Stimulated activated CD4-positive, alpha-beta T cell treated with anti-CD3 and anti-CD28 coated beads, Interleukin-2, amount 100 ng/mL, for 24 hours (primary cell): ENCODE measurements at places on chromosomes 5 and 9.

- DNase-seq, result no peak
Observed at GRCh38 chr5:155094455-155094854, 80.9 kb downstream of the KIF4B start.

- DNase-seq, result peak; percentile 57
Observed at GRCh38 chr5:40689438-40689837, 9.7 kb downstream of the PTGER4 start.

- peak; percentile 43 for DNase-seq
Observed at GRCh38 chr9:97954550-97954989, 16.6 kb upstream of the HEMGN start.

DNA sequence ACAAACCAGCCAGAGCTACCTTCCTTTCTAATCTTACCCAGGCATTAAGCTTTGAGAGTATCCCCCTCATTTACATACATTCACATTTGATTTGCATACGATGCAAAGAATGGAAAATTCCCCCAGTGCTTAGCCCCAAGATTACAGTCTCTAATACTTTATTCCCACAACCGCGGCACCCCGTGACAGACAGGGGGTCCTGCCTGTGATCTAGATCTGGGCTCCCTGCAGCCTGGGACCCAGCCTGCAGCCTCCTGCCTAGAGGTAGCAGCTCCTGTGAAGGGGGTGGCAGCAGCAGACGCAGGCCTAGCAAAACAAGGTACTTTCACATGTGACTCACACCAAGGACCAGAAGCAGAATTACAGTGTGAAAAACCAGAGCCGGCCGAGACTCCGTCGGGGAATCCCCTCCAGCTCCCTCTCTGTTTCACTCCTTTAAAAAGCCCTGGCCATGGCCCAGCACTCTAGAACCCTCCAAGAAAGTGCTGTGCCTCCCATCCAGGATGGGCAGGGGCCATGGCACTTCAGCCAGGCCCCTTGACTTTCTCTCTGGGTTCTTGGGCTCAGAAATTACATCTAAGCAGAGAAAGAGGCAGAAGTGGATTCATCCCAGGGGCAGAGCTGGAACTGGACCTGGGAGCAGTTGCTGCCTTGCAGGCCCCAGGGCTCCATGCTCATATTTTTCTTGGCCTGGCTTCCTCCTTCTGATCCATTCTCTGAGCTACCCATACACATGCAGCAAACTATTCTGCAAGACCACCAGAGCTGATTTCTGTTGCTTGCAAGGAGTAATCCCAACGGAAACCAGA is 14.0 kb upstream of the TCF7 start:
- DNase-seq, result peak; percentile 81

- no peak for DNase-seq
Observed at GRCh38 chr5:147712598-147712997, 69.9 kb downstream of the JAKMIP2 start.

DNA sequence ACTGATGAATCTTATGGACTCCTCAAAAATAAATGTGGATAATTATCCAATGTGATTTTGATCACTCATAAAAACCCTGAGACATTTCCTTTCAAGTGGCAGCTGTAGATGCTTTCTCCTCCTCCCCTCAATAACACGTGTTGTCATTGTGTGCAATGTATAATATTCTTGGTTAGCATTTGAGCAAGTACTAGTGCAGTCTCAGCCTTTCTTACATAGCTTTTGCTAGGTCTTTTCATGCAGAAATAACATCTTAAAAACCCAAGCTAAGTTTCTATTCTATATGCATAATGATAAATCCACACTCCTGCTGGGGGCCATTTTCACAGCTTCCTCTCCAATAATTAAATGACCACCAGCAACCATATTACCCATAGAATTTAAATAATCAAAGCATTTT is 1835.2 kb upstream of the NUDT12 start:
- DNase-seq, result no peak

- peak; percentile 5 for DNase-seq
Observed at GRCh38 chr5:171309276-171310211, 496 bp downstream of the TLX3 start.

GRCh38 chr9:126623314-126623666 is 9.6 kb downstream of the LMX1B start:
- no peak for DNase-seq

- no peak for DNase-seq
Observed at GRCh38 chr5:149999866-150000255, 593 bp downstream of the TIGD6 start.

- no peak for DNase-seq
Observed at GRCh38 chr9:90659650-90660364, 17.2 kb upstream of the DIRAS2 start.

GRCh38 chr9:118643118-118643517 is 726.1 kb downstream of the BRINP1 start:
- no peak for DNase-seq

DNA sequence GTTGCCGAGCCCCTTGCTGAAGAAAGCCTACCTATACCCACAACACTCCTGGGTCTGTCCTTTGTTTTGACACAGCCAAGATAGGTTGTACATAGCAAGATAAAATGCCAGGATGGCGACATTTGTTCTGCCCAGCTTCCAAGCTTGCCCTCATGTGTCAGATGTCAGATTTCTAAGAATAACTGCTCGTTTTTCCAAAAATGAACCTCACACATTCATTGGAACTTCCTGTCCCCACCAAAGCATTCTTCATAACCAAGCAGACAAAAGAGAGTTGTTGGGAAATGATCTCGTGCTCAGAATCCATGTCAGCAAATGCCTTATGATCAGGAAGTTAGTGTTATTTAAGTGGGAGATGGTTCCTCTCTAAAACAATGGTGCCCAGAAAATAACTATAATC is 210.1 kb downstream of the ZNF608 start:
- no peak for DNase-seq

DNA sequence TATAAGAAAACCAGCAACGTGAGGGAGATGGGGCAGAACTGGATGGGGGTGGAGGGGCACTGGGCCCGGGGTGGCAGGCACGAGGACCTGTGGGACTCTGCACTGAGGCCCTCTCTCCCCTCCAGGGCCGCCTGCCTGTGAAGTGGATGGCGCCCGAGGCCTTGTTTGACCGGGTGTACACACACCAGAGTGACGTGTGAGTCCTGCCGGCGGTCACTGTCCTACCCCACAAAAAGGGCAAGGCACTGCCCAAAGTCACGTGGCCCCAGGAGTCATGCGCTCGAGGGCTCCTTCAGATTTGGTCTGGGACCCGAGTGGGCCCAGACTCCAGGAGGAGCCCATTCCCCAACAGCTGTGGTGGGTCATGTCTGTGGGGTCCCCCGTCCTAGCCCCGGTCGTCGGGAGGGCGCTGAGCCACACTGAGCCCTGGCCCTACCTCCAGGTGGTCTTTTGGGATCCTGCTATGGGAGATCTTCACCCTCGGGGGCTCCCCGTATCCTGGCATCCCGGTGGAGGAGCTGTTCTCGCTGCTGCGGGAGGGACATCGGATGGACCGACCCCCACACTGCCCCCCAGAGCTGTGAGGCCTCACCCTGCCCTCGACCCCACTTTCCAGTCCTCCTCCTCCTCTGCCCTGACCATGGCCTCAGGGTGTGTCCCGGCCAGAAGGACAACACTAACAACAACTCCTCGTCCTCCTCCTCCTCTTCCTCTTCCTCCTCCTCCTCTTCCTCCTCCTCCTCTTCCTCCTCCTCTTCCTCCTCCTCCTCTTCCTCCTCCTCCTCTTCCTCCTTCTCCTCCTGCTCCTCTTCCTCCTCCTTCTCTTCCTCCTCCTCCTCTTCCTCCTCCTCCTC is 9.7 kb downstream of the FGFR4 start:
- no peak for DNase-seq

- no peak for DNase-seq
Observed at GRCh38 chr5:159749146-159749545, 167.1 kb upstream of the ADRA1B start.

- DNase-seq, result no peak
Observed at GRCh38 chr5:89053547-89053946, 170.6 kb upstream of the MEF2C start.

DNA sequence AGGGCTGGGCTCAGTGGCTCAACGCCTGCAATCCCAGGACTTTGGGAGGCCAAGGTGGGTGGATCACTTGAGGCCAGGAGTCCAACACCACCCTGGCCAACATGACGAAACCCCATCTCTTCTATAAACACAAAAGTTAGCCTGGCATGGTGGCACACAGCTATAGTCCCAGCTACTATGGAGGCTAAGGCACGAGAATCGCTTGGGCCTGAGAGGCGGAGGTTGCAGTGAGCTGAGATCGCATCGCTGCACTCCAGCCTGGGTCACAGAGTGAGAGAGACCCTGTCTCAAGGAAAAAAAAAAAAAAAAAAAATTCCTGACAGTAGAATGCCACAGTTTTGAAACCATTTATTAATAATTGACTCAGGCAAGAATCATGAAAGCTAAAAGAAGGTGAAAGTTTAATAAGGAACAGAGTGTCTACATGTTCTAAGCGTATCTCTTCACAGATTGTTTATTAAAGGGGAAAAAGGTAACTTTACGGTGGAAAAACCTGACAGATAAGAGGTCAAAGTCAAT is 5.7 kb upstream of the PTGR1 start:
- DNase-seq, result no peak

DNA sequence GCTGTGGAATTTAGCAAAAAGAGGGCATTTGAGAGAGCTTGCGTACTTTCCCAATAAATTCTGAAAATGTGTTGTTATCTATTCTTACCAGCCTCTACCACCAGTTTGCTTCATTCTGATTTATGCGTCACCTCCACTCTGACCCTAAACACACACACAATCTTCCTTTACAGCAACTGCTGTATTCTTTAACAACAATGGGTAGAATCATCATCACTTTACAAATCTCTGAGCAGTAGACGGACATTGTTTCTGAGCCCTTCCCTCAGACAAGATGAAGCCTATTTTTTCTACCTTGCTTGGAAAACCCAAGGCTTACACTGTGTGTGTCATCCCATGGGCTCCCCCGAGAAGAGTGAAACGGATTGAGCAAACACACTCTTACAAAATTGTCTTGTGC is 83.1 kb upstream of the RASA1 start:
- DNase-seq, result no peak

- DNase-seq, result no peak
Observed at GRCh38 chr5:140243706-140244250, 59.1 kb downstream of the PFDN1 start.

GRCh38 chr9:91412941-91413340 is 10.7 kb downstream of the NFIL3 start:
- DNase-seq, result no peak

- no peak for DNase-seq
Observed at GRCh38 chr9:134370213-134370492, 43.9 kb downstream of the RXRA start.

- DNase-seq, result no peak
Observed at GRCh38 chr9:23431459-23431858, 394.6 kb downstream of the ELAVL2 start.

- DNase-seq, result no peak
Observed at GRCh38 chr9:79663878-79664277, 92.1 kb downstream of the TLE4 start.
